ENCODE measurements at places on chromosomes 2 and 18.

GRCh38 chr2:189022053-189022481 is 47.9 kb downstream of the COL3A1 start:
- no peak for DNase-seq

DNA sequence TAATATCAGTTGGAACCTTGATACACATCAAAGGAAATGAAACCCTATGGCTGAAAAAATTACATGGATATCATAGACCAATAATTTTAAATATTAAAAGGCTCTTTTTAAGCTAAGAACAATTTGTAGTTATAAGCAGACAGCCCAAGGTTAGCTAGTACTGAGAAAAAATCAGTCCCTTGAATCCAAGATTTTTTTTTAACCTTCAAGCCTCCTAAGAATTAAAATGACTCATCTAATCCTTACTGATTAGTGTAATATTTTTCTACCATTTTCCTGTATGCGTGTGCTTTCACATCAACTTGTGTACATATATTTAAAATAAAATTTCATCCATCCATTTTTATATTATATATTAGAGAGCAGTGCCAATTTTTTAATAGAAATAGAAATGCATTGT is 1004.9 kb upstream of the ZEB2 start:
- no peak for DNase-seq

DNA sequence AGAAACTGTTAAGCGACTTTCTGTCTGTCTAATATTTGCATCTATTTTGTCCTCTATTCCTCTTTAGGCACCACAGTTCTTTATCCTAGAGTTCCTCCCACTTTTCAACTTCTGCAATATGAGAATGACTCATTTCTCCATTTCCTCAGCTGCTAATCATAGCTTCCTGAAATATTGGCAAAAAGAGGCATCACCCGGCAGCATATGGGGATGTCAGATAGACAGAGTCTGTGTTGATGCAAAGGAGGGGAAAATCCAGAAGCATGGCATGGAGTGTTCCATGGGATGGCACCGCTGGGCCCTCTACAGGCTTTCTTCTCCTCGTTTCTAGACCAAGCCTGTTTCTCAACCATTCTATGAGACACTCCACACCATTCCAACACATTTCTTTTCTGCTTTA is 93.4 kb downstream of the DOCK10 start:
- no peak for DNase-seq

GRCh38 chr18:12008842-12009580 is 27.7 kb downstream of the IMPA2 start:
- no peak for DNase-seq

- DNase-seq = no peak
Observed at GRCh38 chr2:120667981-120668380, 67.7 kb upstream of the GLI2 start.

GRCh38 chr18:37285825-37286224 is 279.8 kb downstream of the CELF4 start:
- DNase-seq = no peak

GRCh38 chr2:176405477-176405876 is 136.2 kb downstream of the MTX2 start:
- DNase-seq = no peak
